ENCODE measurements at places on chromosomes 7 and 10. TPM values are rescaled to one million over a fixed set of nuclear protein-coding genes. Genes with fewer than 3 reads are reported as not detected.

RPEL1 gene
- not detected for polyA plus RNA-seq

TFPI2 gene
- polyA plus RNA-seq: 7.1 TPM

GCK gene
- polyA plus RNA-seq: 2.7 TPM

AKR1C2 gene
- 8.3 TPM for polyA plus RNA-seq

RNF133 gene
- polyA plus RNA-seq: not detected

Data from muscle of back (tissue), 13 donors.